ENCODE measurements at places on chromosomes 13 and 19. TPM values are rescaled to one million over a fixed set of nuclear protein-coding genes. Genes with fewer than 3 reads are reported as not detected.

RXFP2 gene
- not detected for total RNA-seq

GRCh38 chr13:57996717-57997116 is 365.2 kb downstream of the PCDH17 start:
- no peak for DNase-seq

DNA sequence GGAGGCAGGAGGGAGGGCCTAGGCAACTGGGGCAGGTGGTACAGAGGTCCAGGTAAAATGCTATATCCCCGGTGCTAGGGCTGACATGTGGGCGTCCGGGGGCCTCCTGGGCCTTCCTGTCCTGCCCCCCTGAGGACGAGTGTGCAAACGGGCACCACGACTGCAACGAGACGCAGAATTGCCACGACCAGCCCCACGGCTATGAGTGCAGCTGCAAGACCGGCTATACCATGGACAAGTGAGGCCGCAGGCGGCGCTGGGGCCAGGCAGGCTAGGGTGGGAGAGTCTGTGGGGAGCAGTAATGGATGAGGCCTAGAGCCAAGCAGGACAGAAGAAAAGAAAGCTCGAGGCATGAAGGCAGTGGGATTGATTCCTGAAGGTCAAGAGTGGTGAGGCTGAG is 21.3 kb downstream of the CNFN start:
- DNase-seq: no peak

DNA sequence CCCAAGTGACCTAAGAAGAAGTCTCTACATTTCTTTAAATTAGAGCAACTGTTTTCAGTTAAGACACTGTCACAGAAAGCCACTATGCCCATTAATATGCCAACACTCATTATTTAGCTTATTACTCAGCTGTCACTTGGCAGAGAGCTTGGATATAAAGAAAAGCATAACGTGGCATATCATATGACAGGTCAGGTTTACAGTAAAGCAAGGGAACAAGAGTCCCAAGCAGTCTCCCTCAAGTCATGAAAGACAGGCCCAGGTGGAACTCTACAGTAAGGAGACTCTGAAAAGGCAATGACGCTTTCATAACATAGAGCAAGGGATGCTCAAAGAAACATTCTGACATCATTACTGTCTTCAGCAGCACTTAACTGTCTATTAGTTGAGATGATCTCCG is 6.3 kb downstream of the LHFPL6 start:
- DNase-seq: no peak

Measured in mucosa of descending colon (tissue), 3 donors.